ENCODE measurements at places on chromosomes 16 and 17.

- no peak for DNase-seq
These were observed 248.2 kb upstream of the MAF start for GRCh38 chr16:79848719-79849118.

DNA sequence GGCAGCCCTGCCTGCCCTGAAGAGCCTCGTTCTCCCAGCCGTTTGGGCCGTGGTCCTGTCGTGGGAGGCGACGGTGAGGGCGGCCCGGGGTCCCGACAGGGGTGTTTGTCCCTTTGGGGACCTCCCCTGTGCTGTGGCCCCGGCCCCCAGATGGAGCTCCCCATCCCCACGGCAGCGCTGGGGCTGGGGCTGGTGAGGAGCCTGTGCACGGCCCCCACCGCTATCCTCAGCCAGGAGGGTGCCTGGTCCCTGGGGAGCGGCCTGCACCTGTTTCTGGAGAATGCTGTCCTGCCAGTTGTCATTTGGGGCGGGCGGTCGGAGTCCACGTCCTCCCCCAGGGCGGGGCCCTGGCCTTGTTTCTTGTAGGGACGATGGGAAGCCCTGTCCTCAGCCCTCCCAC lies 6.6 kb downstream of the CAPN15 start:
- DNase-seq, result no peak

DNA sequence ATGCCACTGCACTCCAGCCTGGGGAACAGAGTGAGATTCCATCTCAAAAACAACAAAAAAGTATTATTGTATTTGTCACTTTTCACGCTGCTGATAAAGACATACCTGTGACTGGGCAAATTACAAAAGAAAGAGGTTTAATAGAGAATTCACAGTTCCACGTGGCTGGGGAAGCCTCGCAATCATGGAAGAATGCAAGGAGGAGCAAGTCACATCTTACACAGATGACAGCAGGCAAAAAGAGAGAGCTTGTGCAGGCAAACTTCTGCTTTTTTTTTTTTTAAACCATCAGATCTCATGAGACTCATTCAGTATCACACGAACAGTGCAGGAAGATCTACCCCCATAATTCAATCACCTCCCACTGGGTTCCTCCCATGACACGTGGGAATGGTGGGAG lies 41.5 kb upstream of the ETV4 start:
- no peak for DNase-seq

GRCh38 chr17:7330638-7331015 lies 1.5 kb upstream of the NEURL4 start:
- no peak for DNase-seq

- DNase-seq, result no peak
These were observed 41.7 kb downstream of the EFCAB5 start for GRCh38 chr17:29982991-29983653.

- no peak for DNase-seq
These were observed 270.1 kb upstream of the TBX2 start for GRCh38 chr17:61129267-61130254.

- DNase-seq, result no peak
These were observed 9.3 kb downstream of the SLC46A1 start for GRCh38 chr17:28396635-28397239.

- DNase-seq, result no peak
These were observed 30.4 kb upstream of the SMPD3 start for GRCh38 chr16:68478526-68479250.

GRCh38 chr17:60371818-60372510 lies 20.0 kb downstream of the USP32 start:
- no peak for DNase-seq

DNA sequence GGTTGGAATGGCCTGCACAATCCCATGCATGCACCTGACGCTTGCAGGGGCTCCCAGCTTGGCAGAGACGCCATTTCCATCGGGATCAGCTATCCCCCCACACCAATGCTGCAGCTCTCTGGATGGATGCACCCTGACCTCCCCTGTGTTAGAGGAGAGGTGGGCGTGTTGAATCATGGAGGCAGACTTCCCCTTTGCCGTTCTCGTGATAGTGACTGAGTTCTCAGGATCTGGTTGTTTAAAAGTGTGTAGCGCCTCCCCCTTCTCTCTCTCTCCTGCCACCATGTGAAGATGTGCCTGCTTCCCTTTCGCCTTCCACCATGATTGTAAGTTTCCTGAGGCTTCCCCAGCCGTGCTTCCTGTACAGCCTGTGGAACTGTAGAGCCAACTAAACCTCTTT lies 17.8 kb upstream of the KCNH6 start:
- no peak for DNase-seq

DNA sequence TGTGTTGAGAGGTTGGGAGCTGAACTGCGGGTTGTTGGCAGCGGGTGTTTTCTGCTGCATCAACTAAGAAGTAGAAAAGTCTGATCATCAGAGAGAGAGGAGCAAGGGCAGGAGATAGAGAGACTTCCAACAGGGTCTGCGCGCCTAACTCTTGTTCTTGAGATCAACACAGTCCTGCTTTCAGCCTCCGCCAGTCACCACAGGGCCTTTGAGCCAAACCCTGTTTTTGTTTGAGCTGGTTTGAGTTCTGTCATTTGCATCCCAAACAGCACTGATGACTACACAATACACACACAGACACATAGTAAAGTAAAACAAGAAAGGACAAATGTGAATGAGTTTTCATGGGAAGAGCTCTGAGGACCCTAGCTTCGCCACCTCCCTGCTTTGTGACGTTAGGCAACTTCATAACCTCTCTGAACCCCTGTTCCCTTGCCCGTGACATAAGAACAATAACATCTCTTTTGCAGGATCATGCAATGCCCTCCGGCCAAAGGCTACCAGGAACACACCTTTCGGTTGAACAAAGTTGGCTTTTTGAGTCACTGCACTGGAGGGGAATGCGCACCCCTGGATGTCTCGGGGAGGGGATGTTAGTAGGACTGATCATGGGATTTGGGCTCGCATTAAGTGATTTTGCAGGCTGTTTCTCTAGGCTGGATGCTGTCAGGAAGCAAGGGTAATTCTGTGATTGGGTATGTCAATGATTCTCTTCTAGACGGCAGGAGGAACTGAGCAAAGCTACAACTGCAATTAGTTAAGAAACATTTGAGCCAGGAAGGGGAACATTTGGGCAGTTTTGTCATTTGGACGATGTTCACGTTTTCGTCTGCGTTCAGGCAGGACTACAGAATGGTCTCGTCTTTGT lies 92.3 kb downstream of the C16orf78 start:
- DNase-seq, result no peak

DNA sequence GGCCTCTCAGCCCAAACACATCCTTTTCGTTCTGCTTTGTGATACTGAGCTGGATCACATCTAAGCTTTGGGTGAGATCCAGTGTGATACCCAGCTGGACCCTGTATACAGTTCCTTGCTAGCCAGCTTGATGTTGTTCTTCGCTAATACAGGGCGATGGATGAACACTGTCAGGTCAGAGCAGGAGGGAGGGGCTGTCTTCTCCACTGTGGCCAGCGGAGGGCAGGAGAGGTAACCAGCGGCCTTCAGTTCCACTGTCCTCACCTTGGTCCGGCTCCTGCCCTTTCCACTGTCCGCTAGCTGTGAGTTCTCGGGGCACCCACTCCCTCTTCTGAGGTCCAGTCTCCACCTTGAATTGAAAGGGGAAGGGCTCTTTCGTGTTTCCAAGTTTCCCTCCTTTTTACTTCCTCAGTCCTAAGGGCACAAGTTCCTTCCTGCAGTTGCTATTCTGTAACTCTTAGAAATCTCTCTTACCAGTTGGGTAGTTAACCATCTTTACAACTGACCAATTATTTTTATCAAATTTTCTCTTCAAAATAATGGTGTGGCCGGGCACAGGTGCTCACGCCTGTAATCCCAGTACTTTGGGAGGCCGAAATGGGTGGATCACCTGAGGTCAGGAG lies 3.0 kb upstream of the ZNF213 start:
- DNase-seq, result no peak

DNA sequence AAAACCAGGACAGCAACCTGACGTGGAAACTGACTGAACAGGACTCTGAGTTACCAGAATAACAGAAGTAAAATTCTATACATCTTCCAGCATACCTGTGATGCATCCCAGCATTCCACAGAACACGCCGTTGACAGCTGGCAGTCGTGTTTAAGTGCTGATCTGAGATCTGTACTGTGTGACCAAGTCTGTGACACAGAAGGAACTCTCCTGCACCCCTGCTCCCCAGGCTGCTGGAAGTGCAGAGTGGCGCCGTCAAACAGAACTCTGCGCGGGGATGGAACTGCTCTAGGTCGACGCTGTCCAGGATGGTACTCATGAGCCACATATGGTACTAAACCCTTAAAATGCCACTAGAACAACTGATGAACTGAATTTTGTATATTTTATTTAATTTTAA lies 804 bp upstream of the ITGAE start:
- DNase-seq, result no peak

GRCh38 chr17:10050597-10051101 lies 145.6 kb upstream of the RCVRN start:
- no peak for DNase-seq

DNA sequence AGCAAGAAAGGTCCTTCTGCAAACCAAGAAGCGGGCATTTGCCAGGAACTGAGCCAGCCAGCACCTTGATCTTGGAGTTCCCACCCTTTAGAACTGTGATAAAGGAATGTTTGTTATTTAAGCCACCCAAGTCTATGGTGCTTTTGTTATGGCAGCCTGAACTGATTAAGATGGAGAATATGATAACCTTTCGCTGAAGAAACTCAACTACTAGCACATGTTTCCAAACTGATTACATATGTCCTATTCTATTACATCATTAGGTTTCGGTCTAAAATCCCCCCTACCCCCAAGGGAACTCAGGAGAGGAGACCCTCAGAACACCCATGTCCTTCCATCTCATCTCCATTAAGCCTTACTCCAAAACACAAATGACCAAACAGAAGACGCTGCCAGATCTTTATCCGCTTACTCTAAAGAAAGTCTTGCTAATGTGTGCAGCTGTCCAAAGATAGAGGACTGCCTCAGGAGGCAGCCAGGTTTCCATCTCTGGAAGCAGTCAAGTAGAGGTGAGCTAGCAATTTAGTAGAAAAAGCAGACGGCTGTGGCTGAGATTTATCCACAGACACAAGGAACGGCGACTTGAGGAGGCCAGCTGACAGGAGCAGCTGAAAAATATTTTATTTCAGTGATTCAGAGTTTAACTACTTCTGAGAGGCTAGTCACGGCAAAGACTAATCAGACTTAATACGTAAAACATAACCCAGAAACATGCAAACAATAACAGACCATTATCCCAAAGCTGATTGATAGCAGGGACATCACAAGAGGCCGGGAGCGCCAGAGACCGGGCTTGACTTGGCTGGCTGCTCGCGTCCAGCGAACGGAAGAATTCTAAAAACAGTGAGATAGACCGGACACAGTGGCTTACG lies 611.4 kb upstream of the CDH5 start:
- DNase-seq, result no peak

DNA sequence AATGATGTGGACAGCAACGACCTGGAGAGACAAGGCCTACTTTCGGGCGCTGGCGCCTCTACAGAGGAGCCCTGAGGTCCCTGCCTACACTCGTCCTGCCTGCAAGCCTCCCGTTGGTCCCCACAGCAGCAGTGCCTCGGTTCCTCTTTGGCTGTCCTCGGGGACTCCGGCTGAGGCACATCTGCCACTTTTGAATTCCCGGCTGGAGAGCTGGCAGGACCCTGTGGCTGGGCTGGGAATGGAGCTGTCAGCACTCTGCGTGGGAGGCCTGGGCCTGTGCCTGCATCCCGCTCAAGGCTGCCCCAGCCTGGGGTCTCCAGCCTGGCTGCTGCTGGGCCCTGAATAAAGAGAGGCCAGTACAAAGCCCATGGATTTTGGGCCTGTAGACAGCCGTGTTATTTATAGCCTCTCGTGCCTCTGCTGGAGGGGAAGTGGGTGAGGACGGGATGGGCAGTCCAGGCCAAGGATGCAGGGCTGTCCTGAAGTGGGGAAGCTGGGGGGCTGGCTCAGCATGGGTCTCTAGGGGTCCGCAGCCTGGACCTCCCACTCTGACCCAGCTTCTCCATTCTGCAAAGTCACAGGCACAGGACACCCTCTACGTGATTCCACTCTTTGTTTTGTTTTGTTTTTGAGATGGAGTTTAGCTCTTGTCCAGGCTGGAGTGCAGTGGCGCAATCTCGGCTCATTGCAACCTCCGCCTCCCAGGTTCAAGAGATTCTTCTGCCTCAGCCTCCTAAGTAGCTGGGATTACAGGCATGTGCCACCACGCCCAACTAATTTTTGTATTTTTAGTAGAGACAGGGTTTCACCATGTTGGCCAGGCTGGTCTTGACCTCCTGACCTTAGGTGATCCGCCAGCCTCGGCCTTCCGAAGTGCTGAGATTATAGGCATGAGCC lies 10.6 kb upstream of the SPNS2 start:
- DNase-seq, result no peak

DNA sequence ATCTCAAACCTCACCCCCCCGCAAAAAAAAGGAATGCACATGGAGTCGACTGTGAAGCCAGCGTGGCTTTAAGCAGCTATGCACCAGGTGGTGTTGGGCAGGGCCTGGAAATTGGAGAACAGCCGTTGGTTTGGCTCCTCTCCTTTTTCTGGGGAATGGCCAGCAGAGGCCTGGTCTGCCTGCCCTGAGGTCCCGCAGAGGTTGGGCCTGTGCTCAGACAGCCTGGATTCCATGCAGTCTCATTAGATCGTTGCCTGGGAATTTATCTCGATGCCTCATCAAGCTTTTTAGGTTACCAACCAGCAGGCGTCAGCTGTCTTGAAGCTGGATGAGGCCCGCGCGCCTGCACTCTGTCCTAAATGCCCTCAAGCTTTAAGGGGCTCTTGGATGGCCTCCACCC lies 9.8 kb downstream of the SLC12A3 start:
- no peak for DNase-seq

GRCh38 chr17:50221266-50221863 lies 19.9 kb upstream of the COL1A1 start:
- DNase-seq, result no peak

- no peak for DNase-seq
These were observed 226.7 kb upstream of the HSBP1 start for GRCh38 chr16:83581082-83581481.

DNA sequence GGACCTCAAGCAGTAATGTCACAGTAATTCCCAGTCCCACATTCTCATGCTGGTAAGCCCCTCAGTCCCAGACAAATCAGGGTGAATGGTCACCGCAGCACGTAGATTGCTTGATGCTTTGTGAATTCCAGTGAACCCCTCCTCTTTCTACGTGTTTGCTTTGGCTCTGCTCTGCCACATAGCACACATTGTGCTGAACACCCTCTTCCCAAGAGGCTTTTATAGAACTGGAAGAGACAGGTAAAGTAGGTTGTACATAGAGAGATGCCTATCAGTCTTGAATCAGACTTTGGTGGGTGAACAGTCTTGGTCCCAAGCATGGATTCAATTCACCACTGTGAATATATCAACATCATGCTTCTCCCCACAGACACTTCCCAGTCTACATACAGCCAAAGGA lies 579 bp upstream of the KRTAP9-6 start:
- DNase-seq, result no peak

Measured in foreskin melanocyte (primary cell).